MCF 10A (cell line): ENCODE measurements at places on chromosomes 1 and 21.

DNA sequence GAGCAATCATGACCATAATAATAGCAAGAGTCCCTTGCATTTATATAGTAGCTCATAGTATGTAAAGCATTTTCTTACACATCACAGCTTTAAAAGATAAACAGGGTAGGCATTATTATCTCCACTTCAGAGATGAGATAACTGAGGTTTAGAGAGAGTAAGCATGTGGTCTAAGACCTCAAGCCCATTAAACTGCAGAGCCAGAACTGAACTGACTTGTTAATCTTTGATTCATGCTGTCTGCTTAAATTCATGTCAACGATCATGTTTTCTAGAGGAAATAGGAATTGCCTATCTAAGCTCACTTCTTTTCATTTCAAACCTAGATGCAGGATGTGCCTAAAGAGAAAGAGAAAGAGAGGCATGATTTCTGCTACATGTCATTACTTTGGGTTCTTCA, 524.8 kb downstream of the PTPRC start:
- no peak for DNase-seq

DNA sequence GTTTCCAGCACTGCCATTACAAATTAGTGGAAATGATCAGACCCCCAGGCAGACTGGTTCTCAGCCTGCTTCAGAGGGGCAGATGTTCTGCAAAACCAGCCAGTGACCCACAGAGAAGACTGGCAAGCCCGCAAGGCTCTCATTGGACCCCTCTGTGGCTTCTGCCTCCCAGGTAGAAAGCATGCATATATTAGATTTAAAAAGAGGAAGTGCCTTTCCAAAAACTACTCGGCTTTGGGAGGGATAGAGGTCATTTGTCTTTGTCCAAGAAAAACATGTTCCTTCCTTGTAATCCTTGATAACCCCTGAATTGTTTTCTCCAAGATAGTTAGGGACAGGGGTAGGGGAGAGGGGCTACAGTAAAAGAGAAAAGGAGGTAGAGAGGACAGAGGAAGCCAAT, 11.8 kb downstream of the HIVEP3 start:
- DNase-seq, result no peak

DNA sequence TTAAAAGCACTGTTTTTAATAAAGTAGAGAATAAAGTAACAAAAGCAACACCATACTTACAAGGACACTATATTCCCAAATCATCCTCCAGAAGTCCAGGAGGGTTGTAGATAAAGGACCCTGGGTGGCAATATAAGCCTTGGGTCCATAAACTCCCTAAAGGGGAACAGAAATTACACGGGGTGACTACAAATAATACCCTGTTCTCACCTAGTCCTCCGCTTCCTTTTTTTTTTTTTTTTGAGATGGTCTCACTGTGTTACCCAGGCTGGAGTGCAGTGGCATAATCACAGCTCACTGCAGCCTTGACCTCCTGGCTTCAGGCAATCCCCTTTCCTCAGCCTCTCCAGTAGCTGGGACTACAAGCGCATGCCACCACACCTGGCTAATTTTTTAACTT, 13.1 kb downstream of the PTPN22 start:
- no peak for DNase-seq

- DNase-seq, result no peak
These were observed 970.5 kb downstream of the TTLL7 start for GRCh38 chr1:83028467-83028866.

GRCh38 chr1:225366552-225366951, 61.3 kb downstream of the LBR start:
- DNase-seq, result no peak

DNA sequence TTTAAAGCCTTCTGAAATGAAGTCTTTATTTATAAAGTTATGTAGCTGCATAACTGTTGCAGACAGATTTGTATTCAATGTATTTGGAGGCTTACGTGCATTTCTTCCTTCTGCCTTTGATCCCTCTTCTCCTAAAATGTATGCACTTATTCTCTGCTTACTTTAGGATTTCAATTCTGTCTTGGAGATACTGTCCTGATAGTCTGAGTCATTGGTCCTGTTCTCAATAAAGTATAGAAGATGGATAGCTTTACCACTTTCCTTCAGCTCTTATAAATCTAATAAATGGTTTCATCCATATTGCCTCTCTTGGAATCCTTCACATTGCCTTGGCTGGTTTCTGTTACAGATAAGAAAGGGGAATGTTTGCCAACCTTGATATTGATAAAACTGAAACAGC, 430.1 kb upstream of the CAMK1G start:
- no peak for DNase-seq

GRCh38 chr1:18385239-18385790, 95.4 kb upstream of the KLHDC7A start:
- DNase-seq, result no peak

DNA sequence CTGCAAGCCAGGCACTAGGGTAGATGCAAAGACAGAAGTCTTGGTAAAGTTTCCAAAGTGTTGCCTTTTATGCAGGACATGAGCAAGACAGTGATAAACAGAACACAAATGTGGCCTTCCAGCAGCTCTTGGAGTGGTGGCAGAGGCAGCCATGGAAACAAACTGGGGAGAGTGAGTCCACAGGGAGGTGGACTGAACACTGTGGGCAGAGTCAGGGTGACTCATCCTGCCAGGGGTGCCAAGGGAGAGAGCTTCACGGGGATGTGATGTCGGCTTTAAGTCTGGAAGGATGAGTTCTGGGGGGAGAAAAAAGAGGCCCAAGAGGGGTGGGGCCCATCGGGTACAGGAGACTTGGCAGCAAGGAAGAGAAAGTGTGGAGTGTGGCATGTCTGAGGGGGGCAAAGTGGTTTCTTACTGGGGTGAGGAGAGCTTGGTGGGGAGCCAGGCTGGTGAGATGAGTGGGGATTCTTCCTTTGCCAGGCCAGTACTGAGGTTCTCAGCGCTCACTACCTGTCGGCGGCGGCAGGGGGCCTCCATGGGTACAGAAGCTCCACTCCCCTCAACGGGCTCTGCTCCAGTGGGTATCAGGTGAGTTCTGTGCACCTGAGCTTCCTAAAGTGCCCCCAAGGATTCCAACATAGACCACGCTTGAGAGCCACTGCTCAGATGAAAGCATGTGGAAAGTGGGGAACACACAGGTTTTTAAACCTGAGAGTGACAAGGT, 41.8 kb downstream of the KIAA0040 start:
- DNase-seq, result peak; percentile 72
